AG08395 (cell line): ENCODE measurements at places on chromosomes 7 and 10.
A peak's percentile ranks its signal among the peaks of the same experiment; 100 is the strongest.

- no peak for DNase-seq
Measured at GRCh38 chr10:79410315-79411094, 34.9 kb downstream of the ZCCHC24 start.

- DNase-seq: peak; percentile 68
Measured at GRCh38 chr7:142813226-142813625, 41.6 kb upstream of the EPHB6 start.

DNA sequence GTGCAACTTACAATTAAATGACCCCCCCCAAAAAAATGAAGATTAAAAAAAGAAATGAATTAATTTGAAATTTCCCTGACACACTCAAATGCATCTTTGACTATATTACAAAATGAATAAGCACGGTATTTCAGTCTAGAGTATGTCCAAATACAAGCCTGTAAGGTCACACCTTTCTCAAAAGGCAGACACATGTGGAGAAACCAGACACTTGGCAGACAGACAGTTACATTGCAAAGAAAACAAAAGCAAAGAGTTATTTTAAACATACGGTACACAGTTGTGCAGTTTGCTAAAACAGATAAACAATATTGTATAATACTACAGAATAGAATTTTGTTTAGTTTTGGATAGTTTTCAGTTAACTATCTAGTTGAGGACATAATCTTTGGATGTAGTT lies 153.0 kb downstream of the ATE1 start:
- no peak for DNase-seq

DNA sequence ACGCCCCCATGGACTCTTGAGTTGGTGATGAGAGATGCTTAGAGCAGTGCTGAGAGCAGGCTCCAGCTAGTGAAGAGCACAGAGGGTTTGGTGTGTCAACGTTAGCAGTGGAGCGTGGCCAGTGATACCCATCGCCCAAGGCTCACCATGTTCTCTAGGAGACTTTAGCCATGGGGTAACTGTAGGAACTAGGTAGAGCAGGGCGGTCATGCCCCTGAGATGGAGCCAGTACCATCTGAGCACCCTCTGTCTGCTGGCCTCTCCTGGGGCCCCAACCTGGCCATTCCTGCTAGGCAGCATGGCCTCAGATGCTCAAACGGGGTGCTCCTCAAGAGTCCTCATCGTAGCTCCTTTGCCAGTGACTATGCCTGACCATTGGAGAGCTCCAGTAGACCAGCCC lies 179.7 kb downstream of the KCND2 start:
- DNase-seq: no peak

DNA sequence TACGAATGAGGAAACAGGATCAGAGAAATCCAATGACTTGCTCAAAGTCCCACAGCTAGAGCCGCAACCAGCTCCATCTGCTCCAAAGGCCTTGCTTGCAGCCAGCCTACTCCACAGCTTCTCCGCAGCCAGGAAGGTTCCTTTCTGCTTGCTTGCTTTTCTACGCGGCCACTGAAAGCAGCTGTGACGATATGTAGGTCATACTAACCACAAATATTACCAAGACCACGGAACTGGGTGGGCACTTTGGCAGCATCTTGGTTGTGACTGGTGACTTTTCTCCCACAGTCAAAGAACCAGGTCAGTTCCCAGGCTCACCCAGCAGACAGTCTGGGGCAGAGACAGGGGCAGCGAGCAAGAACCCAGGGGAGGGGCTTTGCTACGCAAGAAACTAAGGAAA lies 86.4 kb downstream of the FAM53B start:
- peak; percentile 77 for DNase-seq

DNA sequence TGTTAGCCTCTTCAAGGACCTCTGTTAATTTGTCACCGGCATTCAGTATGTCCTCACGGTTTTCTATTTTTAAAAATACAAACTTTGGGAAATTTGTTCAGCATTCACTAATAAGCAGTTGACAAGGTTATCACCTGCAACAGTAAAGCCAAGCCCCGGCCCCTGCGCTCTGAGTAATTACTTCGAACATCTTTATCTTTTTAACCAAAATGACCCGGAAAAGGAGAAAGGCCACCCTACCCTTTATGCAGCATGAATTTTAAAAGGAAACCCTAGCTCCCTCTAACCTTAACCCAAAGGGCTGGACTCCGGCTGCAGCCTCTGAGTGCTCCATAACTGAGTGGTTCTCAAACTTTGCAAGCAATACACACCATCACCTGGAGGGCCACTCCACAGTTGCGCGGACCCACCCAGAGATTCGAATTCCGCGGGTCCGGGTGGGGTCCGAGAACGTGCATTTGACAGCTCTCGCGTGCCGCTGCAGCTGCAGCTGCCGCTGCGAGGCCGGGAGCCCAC lies 940 bp downstream of the NSMCE4A start:
- no peak for DNase-seq

- DNase-seq: no peak
Measured at GRCh38 chr7:66741-67140, 125.6 kb upstream of the FAM20C start.

GRCh38 chr7:51255536-51256208 lies 60.9 kb downstream of the COBL start:
- no peak for DNase-seq

- DNase-seq: no peak
Measured at GRCh38 chr10:109317746-109318366, 605.5 kb downstream of the XPNPEP1 start.

- DNase-seq: no peak
Measured at GRCh38 chr7:14839307-14839706, 63.2 kb downstream of the DGKB start.

GRCh38 chr10:60338786-60339185 lies 50.9 kb downstream of the ANK3 start:
- DNase-seq: no peak

DNA sequence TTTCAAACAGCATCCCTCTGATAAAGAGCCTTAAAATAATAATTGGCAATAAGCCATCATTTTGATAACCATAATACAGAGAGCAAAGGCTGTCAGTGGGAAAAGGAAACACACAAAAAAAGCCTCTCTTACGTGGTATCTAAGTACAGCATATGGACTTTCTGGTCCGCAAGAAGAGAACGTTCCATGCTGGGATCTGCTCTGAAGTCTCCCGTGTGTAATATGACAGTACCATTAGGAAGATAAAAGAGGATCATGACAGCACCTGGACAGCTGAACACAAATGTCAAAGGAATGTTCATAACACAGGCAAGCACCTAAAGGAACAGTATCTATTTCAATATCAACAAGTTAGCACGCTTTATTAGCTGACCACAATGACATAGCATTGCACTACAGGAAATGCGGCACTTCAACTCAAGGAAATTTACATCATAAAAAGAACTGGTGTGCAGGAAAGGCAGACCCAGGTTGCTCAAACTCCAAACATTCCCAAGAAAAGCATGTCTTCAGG lies 9.9 kb downstream of the DCLRE1A start:
- DNase-seq: no peak

DNA sequence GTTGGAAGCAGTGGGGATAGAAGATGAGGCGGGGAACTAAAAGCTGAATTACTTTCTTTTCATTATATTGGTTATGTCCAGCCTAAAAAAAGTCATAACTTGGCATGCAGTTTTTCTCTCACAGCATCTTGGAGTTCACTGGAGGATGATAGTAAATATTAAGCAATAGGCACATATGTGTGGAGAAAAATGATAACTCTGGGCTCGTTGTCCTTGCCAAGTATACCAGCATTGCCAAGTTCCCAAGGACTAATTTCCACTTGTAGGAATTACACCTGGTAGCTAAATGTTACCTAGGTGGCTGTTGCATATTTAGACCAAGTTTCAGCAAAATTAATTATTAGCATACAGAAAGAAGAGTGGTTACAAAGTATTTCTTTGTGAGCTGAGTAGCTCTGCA lies 1007.6 kb downstream of the ANKRD7 start:
- no peak for DNase-seq

DNA sequence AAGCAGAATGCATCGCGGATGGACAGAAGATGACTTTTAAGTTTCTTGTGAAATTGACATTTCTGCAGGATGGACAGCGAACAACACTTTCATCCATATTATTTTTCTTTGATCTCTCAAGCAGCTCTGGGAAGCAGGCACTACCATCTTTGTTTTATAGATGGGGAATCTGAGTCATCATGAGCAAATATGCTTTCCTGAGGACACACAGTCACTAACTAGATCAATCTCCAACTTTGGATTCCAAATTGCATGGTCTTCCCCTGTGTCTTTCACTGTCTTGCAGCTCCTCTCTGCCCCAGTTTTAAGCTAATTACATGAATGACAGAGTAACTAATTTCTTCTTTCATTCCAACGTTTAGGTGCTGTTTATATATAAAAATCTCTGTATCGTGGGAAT lies 201.5 kb downstream of the ADAM12 start:
- DNase-seq: no peak

- DNase-seq: no peak
Measured at GRCh38 chr10:73814896-73815718, 3.7 kb upstream of the NDST2 start.

DNA sequence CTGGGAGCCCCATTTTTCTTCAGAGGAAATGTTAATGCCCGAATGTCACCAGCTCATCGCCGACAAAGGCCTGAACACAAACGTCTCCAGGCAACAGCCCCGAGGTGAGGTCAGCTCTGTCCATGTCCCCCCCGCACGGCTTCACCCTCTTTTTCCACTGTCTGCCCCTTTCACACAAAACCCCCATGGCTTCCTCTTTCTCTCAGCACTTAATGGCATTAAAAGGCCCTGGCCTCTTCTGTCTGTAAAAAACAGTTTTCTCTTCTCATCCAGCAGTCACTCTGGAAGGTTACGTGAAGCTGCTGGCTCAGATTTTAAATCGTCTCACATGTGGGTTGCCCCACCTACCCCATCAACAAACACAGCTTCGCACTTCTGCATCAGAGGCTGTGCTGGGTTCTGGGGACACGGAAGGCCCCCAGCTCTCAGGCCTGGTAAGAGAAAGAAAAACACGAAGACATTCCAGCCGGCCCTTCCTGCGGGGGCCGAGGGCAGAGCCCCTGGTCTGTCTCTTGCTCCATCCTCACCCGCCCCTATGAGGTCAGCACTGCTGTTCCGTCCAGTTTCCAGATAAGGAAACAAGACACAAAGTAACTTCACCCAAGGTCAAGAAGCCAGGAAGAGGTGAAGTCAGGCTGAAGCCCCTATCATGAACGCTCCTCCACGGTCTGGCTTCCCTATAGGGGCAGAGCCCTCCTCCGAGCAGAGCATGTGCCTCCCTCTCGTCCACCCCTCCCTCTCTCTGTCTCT lies 91.1 kb upstream of the PDGFA start:
- no peak for DNase-seq

DNA sequence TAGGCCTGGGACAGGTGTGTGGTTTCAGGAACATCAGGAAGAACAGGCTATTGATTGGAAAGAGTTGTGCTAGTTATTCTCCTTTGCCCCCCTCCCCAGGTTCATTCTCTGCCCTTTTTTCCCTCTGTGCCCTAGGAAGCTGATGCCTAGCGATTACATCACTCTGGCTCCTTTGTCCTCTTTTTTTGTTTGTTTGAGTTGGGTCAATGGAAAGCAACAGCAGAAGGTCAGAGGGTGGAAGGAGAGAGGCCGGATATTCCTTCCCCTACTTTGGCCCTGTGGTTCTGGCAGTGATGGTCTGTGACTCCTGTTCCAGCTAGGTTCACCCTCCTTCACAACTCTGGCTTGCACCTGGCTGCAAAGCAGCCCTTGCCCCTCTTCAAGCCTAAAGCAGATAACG lies 18.9 kb downstream of the LOXL4 start:
- DNase-seq: no peak

DNA sequence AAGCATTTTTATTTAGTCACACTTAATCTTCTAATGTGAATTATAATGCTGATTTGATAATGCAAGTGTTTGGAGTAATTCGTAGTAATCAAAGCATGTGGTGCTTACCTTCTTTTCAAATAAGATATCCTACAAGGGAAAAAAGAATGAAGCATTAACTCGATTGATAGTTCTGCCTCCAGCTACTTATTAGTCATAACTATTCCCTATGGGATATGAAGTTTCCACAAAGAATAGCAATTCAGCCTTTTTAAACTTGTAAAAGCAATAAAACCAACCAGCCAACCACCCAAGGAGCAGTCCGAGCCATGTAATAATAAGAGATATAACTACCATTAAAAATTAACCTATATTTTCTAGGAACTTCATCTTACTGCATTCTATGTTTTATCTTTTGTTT lies 11.6 kb downstream of the COL28A1 start:
- DNase-seq: no peak

GRCh38 chr10:70737250-70737649 lies 47.9 kb downstream of the TBATA start:
- no peak for DNase-seq

DNA sequence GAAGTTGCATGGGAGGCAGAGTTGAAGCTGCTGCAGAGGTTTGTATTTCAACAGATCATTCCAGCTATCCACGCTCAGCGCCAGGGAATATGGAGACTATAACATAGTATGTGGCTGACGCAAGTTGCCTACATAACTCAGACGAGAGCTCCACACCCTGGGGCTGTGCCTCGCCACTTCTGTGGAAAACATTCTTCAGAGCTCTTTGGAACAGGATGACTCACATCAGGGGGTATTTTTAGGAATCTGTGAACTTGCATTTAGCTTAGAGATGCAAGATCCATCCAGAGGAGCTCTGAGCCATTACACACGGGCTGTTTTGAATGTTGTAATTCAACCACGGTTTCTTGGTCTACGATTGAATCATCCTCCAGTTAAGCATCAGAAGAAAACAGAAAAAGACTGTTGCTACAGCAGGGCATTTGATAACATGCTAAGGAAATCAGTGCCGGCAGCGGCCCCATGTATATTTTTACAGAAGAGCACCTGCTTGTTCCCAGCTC lies 481.5 kb upstream of the AKR1E2 start:
- DNase-seq: peak; percentile 93

DNA sequence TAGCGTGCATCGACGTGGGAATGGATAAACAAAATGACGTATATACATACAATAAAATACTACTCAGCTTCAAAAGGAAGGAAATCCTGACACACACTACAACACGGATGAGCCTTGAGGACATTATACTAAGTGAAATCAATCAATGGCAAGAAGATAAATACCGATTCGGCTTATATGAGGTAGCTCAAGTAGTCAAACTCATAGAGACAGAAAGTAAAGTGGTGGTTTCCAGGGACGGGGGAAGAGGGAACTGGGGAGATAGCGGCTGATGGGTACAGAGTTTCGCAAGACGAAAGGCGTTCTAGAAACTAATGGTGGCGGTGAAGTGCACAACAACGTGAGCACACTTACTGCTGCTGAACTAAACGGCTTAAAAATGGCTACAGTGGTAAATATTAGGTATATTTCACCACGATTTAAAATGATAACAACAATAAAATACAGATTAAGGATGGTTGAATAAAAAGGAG lies 516.7 kb downstream of the PARD3 start:
- DNase-seq: no peak

GRCh38 chr10:34294137-34294536 lies 521.0 kb downstream of the PARD3 start:
- DNase-seq: no peak

DNA sequence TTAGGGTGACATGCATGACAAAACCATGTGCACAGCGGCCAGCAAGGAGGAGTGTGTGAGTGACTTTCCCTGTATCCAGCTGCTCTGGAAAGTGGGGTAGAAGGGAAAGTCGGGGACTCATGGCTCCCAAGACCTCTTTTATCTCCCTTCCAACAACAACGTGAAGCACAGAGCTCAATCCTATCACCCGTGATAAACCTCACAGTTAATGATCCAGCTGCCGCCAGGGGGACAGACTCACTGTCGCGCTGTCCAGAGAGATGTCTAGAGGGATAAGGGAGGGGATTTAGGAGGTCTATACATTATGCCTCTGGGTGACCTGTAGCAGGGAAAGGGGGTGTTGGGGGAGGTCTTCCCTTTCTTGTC lies 84.0 kb upstream of the SMNDC1 start:
- no peak for DNase-seq

GRCh38 chr10:86377797-86378146 lies 11.2 kb upstream of the GRID1 start:
- DNase-seq: no peak

GRCh38 chr7:130894909-130895750 lies 161.1 kb upstream of the KLF14 start:
- no peak for DNase-seq
